ENCODE measurements at places on chromosomes 6 and 20. TPM values are rescaled to one million over a fixed set of nuclear protein-coding genes. Genes with fewer than 3 reads are reported as not detected.

GRCh38 chr20:4445784-4446183 lies 275.9 kb upstream of the PRND start:
- DNase-seq = no peak

DNA sequence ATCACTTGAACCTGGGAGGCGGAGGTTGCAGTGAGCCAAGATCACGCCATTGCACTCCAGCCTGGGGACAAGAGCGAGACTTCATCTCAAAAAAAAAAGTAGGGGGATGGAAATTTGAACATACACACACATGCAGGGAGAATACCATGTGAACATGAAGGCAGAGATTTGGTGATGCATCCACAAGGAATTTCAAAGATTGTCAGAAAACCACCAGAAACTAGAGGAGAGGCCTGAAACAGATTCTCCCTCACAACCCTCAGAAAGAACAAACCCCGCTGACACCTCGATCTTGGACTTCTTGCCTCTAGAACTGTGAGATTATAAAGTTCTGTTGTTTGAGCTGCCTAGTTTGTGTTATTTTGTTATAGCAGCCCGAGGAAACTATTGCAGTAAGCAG lies 125.5 kb downstream of the GPX5 start:
- DNase-seq = no peak

- peak; percentile 21 for DNase-seq
These were observed 215.1 kb downstream of the DLL1 start for GRCh38 chr6:170075659-170076223.

- DNase-seq = no peak
These were observed 172.8 kb upstream of the PROKR2 start for GRCh38 chr20:5489601-5490000.

DNA sequence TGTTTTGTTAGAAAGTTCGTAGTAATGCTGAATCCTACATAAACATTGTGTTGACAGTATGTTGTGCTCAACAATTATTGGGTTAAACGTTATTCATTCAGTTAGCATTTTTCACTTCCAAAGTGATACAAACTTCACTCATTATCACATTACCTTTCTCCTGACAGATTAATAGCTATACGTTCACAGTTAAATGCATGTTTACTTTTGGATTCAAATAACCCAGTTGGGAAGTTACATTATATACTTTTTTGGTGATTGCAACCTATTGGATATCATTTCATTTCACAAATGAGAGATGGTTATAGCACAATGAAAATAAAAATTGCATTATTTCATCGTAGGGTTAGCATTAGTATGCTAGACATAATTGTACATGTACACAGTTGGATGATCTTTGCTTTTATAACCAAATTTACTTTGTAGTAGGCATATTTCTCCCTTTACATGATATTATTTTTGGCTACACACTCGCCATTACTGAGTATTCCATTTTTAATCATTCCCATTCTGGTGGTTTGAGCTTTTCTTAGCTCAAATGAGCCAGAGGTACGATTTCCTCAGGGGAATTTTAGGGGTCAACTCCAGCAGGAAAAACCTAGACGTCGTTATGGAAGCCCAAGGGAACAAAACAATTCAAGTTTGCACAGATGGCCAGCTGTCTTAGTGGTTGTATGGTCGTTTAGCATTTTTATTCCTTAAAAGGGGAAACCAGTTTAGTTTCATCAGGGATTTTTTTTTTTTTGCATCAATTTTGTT lies 2.1 kb upstream of the HIVEP1 start:
- DNase-seq = no peak

DNA sequence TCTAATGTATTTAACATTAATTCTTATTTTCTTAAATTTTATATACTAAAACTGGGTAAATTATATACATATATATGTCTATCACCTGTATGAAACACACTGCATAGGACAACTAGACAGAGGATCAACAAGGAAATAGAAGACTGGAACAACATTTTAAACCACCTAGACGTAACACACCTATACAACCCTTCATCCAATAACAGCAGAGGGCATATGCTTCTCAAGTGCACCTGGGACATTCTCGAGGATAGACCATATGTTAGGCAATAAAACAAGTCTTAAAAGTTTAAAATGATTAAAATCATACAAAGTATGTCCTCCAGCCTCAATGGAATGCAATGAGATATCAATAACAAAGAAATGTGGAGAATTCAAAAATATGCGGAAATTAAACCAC lies 45.2 kb downstream of the RPP40 start:
- no peak for DNase-seq

- no peak for DNase-seq
These were observed 275.8 kb upstream of the SULF2 start for GRCh38 chr20:48060841-48061720.

GRCh38 chr20:33875534-33876026 lies 64.4 kb downstream of the CHMP4B start:
- DNase-seq = no peak

The ZSCAN23 gene
- 1.2 TPM for total RNA-seq

- DNase-seq = no peak
These were observed 267.8 kb downstream of the PTPRK start for GRCh38 chr6:128252341-128253176.

The VSX1 gene
- total RNA-seq = not detected

- no peak for DNase-seq
These were observed 32.8 kb upstream of the POPDC3 start for GRCh38 chr6:105212587-105212986.

The SLC22A7 gene
- total RNA-seq = not detected

- DNase-seq = no peak
These were observed 334.1 kb downstream of the NRN1 start for GRCh38 chr6:5672581-5673011.
